Karpas-422 (cell line): ENCODE measurements at places on chromosomes 1 and 21.

- H3K4me1 ChIP-seq: peaks cover 7% of the 10 kb centered on the region
- no peak overlapping the region for H3K4me3 ChIP-seq
- H3K27me3 ChIP-seq: no peaks in the 10 kb centered on the region
- no peak for DNase-seq
- H3K36me3 ChIP-seq: no peaks in the 10 kb centered on the region
- no peak overlapping the region for H3K27ac ChIP-seq
Measured at GRCh38 chr1:95655321-95656020, 421.5 kb downstream of the RWDD3 start.

- H3K27ac ChIP-seq: no peak overlapping the region
- H3K4me1 ChIP-seq: no peaks in the 10 kb centered on the region
- no peaks in the 10 kb centered on the region for H3K36me3 ChIP-seq
- no peaks in the 10 kb centered on the region for H3K27me3 ChIP-seq
- no peak for DNase-seq
Measured at GRCh38 chr1:231187571-231187970, 25.7 kb downstream of the TRIM67 start.

DNA sequence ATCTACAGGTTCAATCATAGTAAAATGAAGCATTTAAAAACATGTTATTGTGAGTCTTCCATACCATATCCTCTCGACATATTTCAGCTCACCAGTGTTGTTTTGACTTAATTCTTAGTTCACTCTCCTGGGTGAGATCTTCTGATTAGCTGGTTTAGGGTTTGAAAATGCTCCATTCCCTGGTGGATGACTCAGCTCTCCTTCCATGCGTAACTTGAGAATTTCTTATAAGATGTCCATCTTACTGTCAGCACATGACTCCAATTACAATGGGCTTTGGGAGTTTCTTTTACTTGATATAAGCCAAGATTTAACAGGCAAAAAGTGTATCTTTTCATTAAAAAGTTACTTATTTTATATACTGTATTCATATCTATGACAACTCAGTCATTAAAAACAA, 476.5 kb downstream of the BRINP3 start:
- no peaks in the 10 kb centered on the region for H3K27me3 ChIP-seq
- no peaks in the 10 kb centered on the region for H3K36me3 ChIP-seq
- H3K4me3 ChIP-seq: no peak overlapping the region
- no peak for DNase-seq
- H3K4me1 ChIP-seq: no peaks in the 10 kb centered on the region
- H3K27ac ChIP-seq: no peak overlapping the region

- H3K4me3 ChIP-seq: peak overlapping the region; percentile 86
- no peak overlapping the region for H3K27ac ChIP-seq
- no peaks in the 10 kb centered on the region for H3K27me3 ChIP-seq
Measured at GRCh38 chr1:15974855-15975254, 1.0 kb downstream of the ZBTB17 start.

- DNase-seq: no peak
- no peak overlapping the region for H3K4me3 ChIP-seq
- no peaks in the 10 kb centered on the region for H3K36me3 ChIP-seq
- no peaks in the 10 kb centered on the region for H3K27me3 ChIP-seq
- no peaks in the 10 kb centered on the region for H3K4me1 ChIP-seq
Measured at GRCh38 chr1:59126366-59126765, 170.5 kb upstream of the FGGY start.

- no peak overlapping the region for H3K27ac ChIP-seq
- H3K4me1 ChIP-seq: peaks cover 11% of the 10 kb centered on the region
- DNase-seq: no peak
- H3K27me3 ChIP-seq: no peaks in the 10 kb centered on the region
- no peaks in the 10 kb centered on the region for H3K36me3 ChIP-seq
Measured at GRCh38 chr1:4485398-4485797, 169.0 kb upstream of the AJAP1 start.

GRCh38 chr1:64484651-64485050, 14.7 kb downstream of the CACHD1 start:
- no peaks in the 10 kb centered on the region for H3K27me3 ChIP-seq
- H3K36me3 ChIP-seq: no peaks in the 10 kb centered on the region
- no peaks in the 10 kb centered on the region for H3K4me1 ChIP-seq
- H3K27ac ChIP-seq: no peak overlapping the region
- DNase-seq: no peak
- H3K4me3 ChIP-seq: no peak overlapping the region

- no peaks in the 10 kb centered on the region for H3K36me3 ChIP-seq
- DNase-seq: no peak
- H3K4me3 ChIP-seq: no peak overlapping the region
- no peak overlapping the region for H3K27ac ChIP-seq
Measured at GRCh38 chr1:189804352-189804751, 673.3 kb downstream of the BRINP3 start.

- H3K27me3 ChIP-seq: no peaks in the 10 kb centered on the region
- no peaks in the 10 kb centered on the region for H3K36me3 ChIP-seq
- no peak overlapping the region for H3K27ac ChIP-seq
Measured at GRCh38 chr1:43900386-43900785, 33.2 kb upstream of the ARTN start.

- H3K36me3 ChIP-seq: no peaks in the 10 kb centered on the region
- DNase-seq: no peak
- H3K27me3 ChIP-seq: no peaks in the 10 kb centered on the region
Measured at GRCh38 chr1:21495225-21495820, 13.9 kb upstream of the ALPL start.

GRCh38 chr21:45431781-45432572, 27.0 kb downstream of the COL18A1 start:
- no peak overlapping the region for H3K27ac ChIP-seq
- H3K4me3 ChIP-seq: no peak overlapping the region
- no peaks in the 10 kb centered on the region for H3K4me1 ChIP-seq
- H3K36me3 ChIP-seq: no peaks in the 10 kb centered on the region
